Activated T-helper 2 cell treated with anti-CD3 and anti-CD28 coated beads, Interferon-gamma antibody, Interleukin-2, Interleukin-4, amounts not matched to agents 10 μg/mL and 5 μg/mL and 100 μg/mL, durations not matched to agents 14 hours and 24 hours and 36 hours (primary cell): ENCODE measurements at places on chromosomes 2 and 18. TPM values are rescaled to one million over a fixed set of nuclear protein-coding genes. Genes with fewer than 3 reads are reported as not detected.

DNA sequence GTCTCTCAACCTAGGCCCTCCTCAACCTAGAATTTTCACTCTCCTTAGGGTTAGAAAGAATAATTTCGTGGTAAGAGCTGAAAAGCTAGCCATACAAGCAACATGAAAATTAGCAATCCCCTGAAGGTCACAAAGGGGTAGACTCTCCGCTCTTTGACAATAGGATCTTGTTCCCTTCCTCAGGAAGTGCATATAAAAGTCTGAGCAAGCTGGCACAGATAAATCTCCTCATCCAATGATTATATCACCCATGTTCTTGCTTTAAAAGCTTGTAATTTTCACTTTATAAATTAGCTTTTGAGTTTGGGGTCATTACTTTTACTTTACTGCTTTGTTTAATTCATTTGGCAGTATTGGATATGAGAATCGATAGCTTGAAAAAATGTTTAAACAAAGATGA, 852.3 kb upstream of the CRIM1 start:
- no peak overlapping the region for H3K27ac ChIP-seq
- H3K4me1 ChIP-seq = no peaks in the 10 kb centered on the region
- H3K27me3 ChIP-seq = no peaks in the 10 kb centered on the region
- no peak for DNase-seq

DNA sequence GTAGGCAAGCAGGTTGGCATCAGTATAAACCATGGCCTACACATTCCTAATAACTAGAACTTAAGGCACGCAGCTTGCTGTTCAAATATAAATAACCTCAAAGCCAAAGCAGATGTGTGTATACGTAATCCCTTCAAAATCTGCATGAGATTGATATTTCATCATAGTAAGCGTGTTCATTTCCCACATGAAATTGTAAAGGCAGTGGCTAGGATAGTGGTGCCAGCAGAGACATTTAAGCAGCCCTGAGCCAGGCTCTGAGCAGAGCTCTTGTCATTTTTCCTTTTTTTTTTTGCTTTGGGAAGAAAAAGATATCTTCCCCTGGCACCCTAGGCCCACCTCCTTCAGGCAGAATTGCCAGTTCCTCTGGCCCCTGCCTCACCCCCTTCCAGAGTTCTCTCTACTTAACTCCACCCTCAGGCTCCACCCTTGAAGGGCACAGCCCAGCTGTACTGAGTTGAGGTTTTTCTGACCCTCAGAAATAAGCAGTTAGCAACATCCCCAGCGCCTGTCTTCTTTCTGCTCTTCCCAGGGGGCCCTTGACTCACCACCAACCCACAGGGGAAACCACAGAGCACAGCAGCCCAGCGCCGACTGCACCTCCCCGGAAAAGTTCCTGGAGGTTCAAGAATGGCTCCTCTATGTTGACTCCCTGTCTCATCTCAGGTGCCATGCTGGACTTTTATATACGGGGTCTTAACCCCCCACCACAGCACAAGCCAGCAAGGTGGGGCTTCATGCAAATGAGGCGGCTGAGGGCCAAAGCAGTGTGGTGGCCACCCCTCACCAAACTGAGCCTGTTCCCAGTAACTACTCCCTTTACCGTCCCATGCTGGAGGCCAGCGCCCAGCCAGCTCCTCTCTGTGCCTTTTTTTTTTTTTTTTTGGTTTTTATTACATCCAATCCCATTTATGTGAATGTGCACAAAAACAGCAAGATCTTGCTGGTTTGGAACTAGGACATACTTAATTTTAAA, 84.7 kb downstream of the EHD3 start:
- peak; percentile 31 for DNase-seq
- H3K27ac ChIP-seq = peak overlapping the region; percentile 62

DNA sequence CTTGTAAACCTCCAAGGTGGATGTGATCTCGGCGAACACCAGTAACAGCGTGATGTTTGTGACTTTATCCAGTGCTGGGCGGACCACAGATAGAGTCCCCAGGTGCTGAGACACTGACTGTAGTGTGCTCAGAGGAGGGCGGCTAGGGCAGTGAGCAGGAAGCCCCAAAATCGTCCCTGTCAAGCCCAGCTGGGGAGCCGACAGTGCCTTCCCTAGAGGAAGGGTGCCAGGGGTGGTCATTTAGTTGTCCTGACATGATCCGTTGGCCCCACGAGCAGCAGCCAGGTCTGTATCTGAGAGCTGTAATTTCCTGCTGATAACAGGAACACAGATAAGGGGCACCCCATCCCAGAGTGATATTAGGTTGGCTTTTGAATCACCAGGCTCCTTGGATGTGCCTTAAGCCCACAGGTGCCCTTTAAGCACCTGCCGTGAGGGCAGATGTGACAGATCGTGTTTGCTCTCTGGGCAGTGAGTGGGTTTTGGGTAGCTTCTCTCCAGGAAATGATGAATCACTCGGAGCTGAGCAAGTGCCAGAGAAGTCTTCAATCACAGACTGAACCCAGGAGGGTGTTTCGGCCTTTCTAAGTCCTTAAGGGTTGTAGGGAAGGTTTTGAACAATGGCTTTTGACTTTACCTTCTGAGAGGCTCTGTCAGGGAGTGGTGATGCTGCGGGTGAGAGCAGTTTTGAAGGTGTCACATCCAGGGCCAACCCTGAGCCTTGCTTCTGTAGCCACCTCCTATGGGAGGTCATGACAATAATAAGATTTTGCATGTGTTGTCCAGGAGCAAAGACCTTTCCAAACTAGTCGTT, 7.7 kb downstream of the LPIN1 start:
- peak overlapping the region; percentile 74 for H3K4me3 ChIP-seq
- H3K27me3 ChIP-seq = no peaks in the 10 kb centered on the region
- H3K4me1 ChIP-seq = peaks cover 75% of the 10 kb centered on the region
- H3K27ac ChIP-seq = peak overlapping the region; percentile 93

DNA sequence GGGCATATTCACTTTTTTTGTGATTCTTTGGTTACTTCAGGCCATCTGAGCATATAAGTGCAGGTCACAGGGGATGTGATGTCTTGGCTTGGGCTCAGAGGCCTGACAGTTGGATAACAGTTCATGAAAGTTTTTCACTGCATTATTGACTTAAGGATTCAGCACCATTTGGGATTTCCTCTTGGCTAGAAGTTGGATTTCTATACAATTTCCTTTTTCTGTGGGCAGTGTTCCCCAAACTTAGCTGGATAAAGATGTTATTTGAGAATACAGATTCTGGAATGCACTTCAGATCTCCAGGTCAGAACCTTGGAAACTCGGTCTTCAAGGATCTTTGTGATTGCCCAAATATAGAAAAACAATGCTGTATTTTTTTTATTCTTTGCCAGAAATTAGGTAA, 78.0 kb downstream of the GALNT3 start:
- no peaks in the 10 kb centered on the region for H3K4me1 ChIP-seq
- no peak overlapping the region for H3K4me3 ChIP-seq
- no peak overlapping the region for H3K27ac ChIP-seq

- no peak for DNase-seq
- H3K27me3 ChIP-seq = peaks cover 33% of the 10 kb centered on the region
- no peak overlapping the region for H3K27ac ChIP-seq
- H3K4me1 ChIP-seq = no peaks in the 10 kb centered on the region
- no peak overlapping the region for H3K4me3 ChIP-seq
Measured at GRCh38 chr18:32767400-32767799, 5.4 kb downstream of the KLHL14 start.

GRCh38 chr2:104866883-104867812, 13.2 kb downstream of the POU3F3 start:
- no peaks in the 10 kb centered on the region for H3K36me3 ChIP-seq
- no peak overlapping the region for H3K4me3 ChIP-seq
- H3K27ac ChIP-seq = no peak overlapping the region
- peaks cover 5% of the 10 kb centered on the region for H3K4me1 ChIP-seq

DNA sequence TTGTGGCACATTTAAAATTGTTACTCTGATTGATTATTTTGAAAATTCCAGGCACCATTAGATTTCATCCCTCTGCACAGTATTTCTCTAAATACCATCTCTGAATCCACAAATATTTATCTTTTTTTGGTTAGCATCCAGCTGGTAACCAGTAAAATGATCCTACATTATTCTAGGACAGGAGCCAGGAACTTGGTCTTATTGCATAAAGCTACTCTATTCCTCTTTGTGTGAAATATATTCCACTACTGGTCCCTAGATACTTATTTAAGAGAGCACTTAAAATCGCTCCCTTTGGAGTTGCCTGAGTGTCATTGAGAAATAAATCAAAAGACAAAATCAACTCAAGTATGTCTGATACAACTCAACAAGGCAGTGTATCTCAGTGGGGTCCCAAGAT, 7.4 kb upstream of the MBOAT2 start:
- H3K27me3 ChIP-seq = peaks cover 21% of the 10 kb centered on the region
- H3K4me1 ChIP-seq = no peaks in the 10 kb centered on the region
- DNase-seq = no peak
- H3K4me3 ChIP-seq = no peak overlapping the region
- no peaks in the 10 kb centered on the region for H3K36me3 ChIP-seq
- no peak overlapping the region for H3K27ac ChIP-seq

DNA sequence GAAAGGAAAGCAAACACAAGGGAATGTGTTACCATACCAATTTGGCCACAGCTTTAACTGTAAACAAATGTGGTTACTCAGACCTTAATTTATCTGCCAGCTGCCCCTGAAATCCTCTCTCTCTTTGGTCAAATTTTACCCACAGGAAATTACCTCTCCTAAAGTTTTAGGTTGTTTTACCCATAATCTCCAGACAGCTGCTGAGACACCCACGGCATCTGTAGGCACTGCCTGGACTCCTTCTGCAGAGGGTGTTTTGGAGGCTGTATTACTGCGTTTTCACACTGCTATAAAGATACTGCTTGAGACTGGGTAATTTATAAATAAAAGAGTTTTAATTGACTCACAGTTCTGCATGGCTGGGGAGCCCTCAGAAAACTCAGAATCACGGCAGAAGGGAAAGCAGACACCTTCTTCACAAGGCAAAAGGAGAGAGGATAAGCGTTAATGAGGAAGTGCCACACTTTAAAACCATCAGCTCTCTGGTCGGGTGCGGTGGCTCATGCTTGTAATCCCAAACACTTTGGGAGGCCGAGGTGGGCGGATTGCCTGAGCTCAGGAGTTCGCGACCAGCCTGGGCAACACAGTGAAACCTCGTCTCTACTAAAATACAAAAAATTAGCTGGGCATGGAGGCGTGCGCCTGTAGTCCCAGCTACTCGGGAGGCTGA, 677.5 kb upstream of the FSHR start:
- H3K27ac ChIP-seq = no peak overlapping the region
- no peaks in the 10 kb centered on the region for H3K4me1 ChIP-seq
- DNase-seq = no peak

GRCh38 chr2:135893374-135893794, 17.1 kb upstream of the MCM6 start:
- no peak for DNase-seq
- peaks cover 4% of the 10 kb centered on the region for H3K36me3 ChIP-seq
- H3K4me1 ChIP-seq = no peaks in the 10 kb centered on the region
- no peaks in the 10 kb centered on the region for H3K27me3 ChIP-seq
- no peak overlapping the region for H3K4me3 ChIP-seq

NHEJ1 gene
- total RNA-seq = 15.9 and 22.9 TPM in 2 replicates

UBXN4 gene
- total RNA-seq = 118 and 138 TPM in 2 replicates
